ENCODE measurements at places on chromosomes 2 and 18.

DNA sequence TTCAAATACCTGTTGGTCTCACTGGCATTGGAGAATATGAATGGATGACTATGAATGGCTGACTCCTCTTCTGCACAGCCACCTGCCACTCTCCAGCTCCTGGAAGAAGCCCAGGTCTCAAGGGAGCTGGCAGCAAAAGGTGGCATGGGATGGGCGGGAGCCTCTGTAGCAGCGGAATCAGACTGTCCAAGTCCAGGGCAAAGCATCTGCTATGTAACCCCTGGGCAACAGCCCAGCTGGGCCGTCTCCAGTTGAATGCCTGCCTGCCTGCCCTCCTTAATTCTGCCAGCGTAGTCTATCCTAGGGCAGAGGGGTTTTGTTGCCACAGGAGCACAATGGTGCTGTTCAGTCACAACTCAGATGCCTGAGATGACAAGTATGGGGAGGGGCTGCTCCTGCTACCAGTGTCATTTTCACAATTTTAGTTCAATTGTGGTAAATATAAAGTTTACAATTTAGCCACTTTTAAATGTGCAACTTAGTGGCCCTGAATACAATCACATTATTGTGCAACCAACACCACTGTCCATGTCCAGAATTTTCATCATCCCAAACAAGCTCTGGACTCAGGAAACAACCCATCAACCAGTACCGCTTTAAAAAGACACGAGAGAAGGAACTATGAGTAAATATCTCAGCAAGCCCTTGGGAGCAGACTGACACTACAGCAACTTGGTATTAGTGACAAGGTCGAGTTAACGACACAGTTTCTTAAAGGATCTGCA lies 115.2 kb downstream of the MYO5B start:
- peak; percentile 79 for DNase-seq

- no peak for DNase-seq
Observed at GRCh38 chr2:141654311-141654710, 476.5 kb downstream of the LRP1B start.

- no peak for DNase-seq
Observed at GRCh38 chr2:105143467-105144151, 97.9 kb upstream of the GPR45 start.

GRCh38 chr18:3411854-3412268 lies 38.1 kb upstream of the TGIF1 start:
- DNase-seq, result no peak

Measured in NCI-H446 (cell line).